ENCODE measurements at places on chromosomes 5 and 9.

- no peak for DNase-seq
Measured at GRCh38 chr9:130977811-130978221, 31.2 kb upstream of the LAMC3 start.

- no peak for DNase-seq
Measured at GRCh38 chr5:142839711-142840346, 69.7 kb downstream of the ARHGAP26 start.

GRCh38 chr5:128905568-128906110 lies 59.6 kb upstream of the SLC27A6 start:
- no peak for DNase-seq

DNA sequence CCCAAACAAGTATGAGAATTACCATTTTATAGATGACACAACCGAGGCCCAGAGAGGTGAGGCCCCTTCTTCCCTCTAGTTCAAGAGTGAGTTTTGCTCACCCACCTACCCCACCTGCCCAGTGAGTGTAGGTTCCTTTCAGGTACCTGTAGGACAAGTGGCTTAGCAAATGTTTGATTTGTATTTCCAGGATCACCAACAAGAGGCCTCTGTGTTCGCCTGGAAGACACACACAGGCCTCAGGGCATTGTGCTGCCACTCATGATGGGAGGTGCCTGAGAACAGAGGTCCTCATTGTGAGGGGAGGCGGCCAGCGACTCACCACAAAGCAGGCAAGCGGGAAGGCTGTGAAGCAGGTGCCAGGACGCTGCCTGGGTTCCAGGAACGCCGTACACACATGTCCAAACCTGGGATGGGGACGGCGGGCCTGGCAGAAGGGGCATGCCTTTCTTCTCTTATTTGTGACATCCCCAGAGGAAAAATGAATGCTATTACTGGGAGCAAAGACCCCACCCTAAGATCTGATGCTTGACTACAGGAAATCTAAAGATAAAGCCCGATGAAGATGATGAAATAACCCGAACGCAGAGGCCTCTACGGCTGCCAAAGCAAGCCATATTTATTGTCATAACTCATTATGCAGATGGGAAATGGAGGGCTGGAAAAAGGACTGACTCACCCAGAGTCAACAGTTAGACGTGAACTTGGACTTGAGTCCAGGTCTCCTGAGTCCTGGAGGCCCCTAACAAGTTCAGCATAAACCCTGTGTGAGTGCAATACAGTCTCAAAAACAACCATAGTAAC lies 60.2 kb upstream of the SLC25A51 start:
- DNase-seq, result no peak

GRCh38 chr5:39015743-39016586 lies 58.2 kb downstream of the RICTOR start:
- no peak for DNase-seq

DNA sequence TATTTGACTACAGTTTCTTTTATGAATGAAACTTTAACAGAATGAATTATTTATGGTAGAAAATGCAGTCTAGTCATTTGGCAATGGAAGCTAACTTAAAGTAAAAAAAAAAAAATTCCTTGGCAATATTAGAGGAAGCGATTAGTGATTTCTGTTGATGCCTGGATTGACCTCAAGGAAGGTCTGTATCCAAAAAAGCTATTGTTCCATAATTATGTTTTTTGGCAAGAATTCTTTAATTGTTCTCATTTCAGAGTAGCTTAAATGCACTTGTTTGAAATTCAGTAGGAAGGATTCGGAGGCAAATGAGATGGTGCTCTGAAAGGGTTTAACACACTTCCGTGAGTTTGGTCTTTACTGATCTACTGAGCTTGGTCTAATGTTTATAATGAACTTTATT lies 61.8 kb downstream of the ITGA1 start:
- DNase-seq, result no peak

DNA sequence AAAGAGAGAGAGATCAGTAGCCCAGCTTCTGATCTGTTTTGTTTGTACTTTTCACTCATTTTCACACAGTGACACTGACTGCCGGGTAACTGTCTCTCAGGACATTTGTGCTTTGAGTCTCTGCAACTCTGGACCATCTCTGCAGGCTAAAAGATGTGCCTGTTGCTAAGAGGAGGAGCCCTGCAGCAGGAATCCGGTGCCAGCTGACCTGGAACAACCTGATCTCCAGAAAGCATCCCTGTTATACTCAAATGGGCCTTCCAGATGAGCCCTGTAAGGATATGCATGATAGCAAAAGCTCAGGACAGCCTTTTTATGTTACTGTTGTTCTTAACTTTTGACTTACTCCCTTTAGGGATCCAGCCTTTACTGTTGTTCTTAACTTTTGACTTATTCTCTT lies 170.7 kb upstream of the RASEF start:
- no peak for DNase-seq

DNA sequence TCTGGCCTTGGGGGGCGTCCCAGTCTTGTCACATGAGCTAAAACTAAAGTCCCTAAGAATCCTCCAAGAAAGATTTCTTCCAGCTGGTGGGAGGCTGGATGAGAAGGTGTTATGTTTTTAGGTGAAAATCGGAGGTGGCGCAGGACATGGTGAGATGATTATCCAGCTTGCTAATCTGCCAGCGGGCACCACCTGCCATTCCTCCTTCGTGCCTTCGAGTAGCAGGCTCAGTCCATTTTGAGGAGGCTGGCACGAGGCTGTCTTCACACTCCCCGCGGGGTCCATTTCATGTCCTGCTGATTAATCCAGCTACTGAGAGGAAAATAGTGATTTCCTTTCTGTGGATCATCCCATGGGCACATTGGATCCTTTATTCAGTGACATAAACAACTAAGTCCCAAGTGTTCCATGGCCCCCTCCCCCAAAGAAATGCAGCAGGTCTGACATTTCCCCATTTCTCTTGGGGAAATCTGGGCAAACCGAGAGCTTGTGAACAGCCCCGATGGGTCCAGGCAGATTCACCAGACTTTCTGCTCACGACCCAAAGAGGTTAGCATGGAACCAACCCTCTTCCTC lies 38.2 kb upstream of the EXOC3 start:
- no peak for DNase-seq

DNA sequence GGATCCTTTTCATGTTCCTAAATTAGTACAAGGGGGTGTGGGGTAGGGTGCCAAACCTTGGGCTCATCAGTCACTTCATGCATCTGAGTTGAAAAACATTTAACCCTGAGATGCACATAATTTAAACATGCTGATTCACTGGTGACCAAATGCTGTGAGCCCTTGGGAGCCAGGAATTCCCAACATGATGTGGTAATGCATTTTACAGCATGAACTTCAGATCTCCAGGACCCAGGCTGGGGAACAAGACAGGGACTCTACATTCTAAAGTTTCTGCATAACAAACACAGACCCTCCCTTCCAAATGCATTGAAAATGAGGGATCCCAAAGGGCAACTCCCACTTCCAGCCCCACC lies 322.2 kb downstream of the NDUFS4 start:
- DNase-seq, result no peak

Data from liver (tissue), 10 donors.